Activated T-helper 1 cell treated with anti-CD3 and anti-CD28 coated beads, Interleukin-12 subunit alpha, Interleukin-12 subunit beta, Interleukin-2, Interleukin-4 antibody, amounts not matched to agents 30 ng/mL and 10 ng/mL and 1 ng/mL, durations not matched to agents 14 hours and 24 hours and 36 hours (primary cell): ENCODE measurements at places on chromosomes 5 and 9. TPM values are rescaled to one million over a fixed set of nuclear protein-coding genes. Genes with fewer than 3 reads are reported as not detected.

- no peaks in the 10 kb centered on the region for H3K36me3 ChIP-seq
- H3K27ac ChIP-seq = no peak overlapping the region
- no peaks in the 10 kb centered on the region for H3K4me1 ChIP-seq
Observed at GRCh38 chr5:130845049-130845765, 319.8 kb downstream of the HINT1 start.

DNA sequence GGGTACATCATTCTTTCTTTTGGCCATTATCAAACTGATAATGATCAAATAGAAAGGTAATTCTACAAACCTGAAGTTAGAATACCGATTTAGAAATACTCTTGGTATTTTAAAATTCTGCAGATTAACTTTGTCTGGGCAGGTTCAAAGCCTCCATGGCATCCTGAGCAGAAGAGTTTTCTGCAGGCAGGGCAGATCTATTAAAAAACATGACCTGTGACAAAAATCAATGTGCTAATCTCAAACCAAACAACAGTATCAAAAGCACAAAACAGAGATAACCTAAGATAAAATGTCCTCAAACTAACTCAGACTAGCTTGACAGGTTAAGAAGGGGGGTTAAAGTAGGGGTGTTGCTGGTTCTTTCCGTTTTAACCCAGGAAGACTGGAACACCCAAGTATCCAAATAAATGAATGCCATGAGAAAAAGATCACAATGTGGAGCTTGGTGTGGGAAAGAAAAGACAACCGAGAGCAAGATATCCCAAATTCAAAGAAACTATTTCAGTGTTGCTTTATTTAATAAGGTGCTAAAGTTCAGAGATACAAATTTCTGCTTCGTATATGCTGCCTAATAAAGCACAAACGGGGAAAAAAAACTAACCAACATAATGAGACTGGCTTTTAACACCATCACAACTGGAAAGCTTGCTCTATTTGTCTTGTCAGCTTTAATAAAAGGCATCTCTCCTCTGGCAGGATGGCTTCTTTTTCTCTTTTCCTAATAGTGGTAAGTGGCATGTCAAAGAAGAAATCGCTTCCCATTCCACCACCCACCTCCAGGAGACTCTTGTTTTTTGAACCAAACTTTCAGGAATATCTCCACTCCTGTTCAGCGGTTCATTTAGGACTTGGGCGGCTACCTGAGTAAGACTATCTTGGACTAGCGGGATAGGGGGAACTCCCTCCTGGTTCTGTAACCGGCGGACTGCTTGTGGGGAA, 2.3 kb downstream of the EFNA5 start:
- DNase-seq = no peak
- peaks cover 62% of the 10 kb centered on the region for H3K27me3 ChIP-seq
- no peak overlapping the region for H3K27ac ChIP-seq
- peak overlapping the region; percentile 24 for H3K4me3 ChIP-seq
- H3K4me1 ChIP-seq = peaks cover 17% of the 10 kb centered on the region

- no peak for DNase-seq
- peaks cover 84% of the 10 kb centered on the region for H3K36me3 ChIP-seq
- H3K4me1 ChIP-seq = peaks cover 34% of the 10 kb centered on the region
Observed at GRCh38 chr9:137756045-137756744, 121.4 kb upstream of the CACNA1B start.

GRCh38 chr9:37210737-37211523, 90.6 kb downstream of the ZCCHC7 start:
- no peaks in the 10 kb centered on the region for H3K27me3 ChIP-seq
- peaks cover 40% of the 10 kb centered on the region for H3K4me1 ChIP-seq
- H3K36me3 ChIP-seq = peaks cover 18% of the 10 kb centered on the region
- no peak for DNase-seq

The THBS4 gene
- 1.3 and 2.0 TPM in 2 replicates for total RNA-seq

The IFNA13 gene
- total RNA-seq = not detected in 2 replicates
